ENCODE measurements at places on chromosomes 2 and 18.

- DNase-seq, result no peak
Observed at GRCh38 chr2:176612036-176612435, 342.8 kb downstream of the MTX2 start.

DNA sequence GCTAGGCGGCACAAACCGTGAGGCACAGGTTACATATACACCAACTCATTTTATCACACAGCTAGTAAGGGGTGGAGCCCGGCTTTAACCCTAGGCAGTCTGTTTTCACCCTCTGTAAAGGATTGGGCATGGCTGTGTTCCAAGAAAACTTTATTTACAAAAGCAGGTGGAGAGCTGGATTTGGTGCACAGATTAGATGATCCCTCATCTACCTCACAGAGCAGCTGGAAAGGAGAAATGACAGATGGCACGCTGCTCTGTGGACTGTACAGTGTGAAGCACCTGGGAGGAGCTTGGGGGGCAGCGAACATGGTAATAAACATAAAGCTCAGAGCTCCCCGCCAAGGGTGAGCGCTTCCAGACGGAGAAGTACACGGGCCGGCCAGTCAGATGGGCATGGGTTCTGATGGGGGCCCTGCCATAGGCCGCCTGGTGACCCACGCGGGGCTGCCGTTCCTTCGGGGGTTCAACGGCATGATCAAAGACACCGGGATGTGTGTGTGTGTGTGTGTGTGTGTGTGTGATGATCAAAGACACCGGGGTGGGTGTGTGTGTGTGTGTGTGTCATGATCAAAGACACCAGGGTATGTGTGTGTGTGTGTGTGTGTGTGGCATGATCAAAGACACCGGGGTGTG is 862 bp upstream of the TMEM177 start:
- no peak for DNase-seq

- DNase-seq, result peak; percentile 62
Observed at GRCh38 chr2:20182241-20182931, 42.5 kb downstream of the SDC1 start.

DNA sequence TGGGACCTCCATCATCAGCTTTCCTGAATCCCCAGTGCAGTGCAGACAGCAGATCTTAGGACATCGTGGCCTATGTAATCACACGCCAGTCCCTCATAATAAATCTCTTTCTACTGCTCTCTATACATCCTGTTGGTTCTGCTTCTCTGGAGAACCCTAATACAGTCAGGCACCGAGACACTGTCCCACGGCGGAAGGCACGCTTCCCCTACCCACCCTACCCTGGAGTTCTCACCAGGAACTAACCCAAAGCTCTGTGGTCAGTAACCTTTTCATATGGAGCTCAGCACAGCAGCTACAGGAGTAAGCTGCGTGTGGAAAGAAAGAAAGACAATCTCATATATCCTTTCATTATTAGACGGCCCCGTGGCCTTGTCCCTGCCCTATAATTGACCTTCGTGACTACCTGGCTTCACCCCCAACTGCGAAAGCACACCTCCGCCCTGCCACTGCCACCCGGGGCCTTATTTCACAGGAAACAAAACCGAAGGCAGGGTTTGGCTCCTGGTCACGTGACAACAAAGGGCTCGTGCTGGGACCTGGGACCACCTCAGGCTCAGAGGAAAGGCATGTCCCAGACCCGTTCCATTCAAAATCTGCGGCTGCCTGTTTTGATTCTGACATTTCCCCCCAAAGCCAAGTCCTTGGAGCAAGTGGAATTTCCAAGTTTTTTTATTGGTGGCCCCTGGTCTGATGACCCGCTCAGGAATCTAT is 99.7 kb upstream of the ODC1 start:
- DNase-seq, result no peak

DNA sequence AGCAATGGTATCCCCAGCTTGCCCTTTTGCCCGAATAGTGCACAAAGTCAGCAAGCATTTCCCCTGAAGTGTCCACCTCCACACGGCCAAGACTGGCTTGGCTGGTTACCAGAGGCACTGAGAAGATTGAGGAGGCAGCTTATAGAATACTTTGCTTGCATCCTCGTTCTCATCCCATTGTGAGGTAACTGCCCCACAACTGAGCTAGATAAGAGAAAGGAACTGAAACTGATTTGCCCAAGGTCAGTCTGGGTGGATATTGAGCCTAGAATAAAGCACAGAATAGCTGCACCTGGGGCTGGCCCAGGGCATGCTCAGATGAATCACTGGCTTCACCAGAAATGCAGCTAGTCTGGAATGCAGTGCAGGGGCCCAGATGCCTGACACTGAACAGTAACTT is 32.7 kb upstream of the MAP4K3 start:
- DNase-seq, result no peak

GRCh38 chr2:207970826-207971180 is 54.5 kb downstream of the PLEKHM3 start:
- DNase-seq, result no peak

GRCh38 chr2:134146620-134147019 is 107.3 kb upstream of the MGAT5 start:
- DNase-seq, result no peak

DNA sequence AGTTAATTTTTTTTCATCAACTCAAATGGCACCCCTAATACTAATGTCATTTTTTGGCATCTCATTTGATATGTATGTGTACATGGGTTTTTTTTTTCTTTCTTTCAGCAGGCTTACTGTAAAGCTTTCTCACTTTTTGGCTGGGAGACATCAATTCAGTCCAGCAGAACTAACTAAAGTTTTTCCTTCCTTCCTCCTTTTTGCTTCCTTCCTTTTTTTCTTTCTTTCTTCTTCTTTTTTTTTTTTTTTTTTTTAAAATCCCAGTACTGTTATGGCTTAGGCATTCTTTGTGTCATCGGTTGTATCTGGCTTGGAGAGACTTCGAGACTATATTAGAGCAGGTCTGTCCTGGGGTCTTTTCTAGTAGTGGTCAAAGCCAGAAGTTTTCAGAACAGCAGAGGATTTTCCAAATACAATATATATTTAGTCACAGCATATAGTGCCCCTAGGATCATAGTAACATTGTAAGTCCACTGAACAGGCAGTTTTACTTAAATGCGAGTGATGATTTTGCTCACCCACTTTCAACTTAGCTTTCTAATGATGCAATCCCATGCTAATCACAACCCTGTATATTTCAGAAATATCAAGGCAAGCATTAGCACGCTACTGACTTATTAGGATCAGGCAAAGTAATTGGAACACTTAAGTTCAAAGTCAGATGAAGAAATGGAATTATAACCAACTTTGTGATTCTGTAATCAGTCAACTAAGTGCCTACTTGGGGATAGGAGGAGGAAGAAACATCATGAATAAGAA is 4.0 kb downstream of the KLHL29 start:
- DNase-seq, result no peak

GRCh38 chr2:19116918-19117317 is 241.5 kb downstream of the OSR1 start:
- no peak for DNase-seq

DNA sequence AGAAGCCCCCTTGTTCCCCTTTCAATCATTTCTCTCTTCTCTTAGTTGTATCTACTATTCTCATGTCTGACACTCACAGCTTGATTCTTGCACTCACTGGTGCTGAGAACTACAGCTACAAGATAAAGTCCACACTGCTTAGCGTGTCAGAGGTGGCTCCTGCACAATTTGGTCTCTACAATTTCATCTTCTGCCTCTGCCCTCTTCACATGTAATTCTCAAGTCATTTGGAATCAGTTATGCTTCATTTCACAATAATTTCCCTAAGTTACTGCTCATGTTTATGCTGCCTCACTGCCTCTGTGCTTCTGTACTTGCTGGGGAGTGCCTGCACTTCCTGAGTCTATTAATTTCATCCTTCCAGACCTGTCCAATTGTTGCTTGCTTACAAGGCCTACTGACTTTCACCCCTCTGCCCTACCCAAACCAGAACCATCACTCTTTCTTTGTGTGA is 11.6 kb upstream of the NAB1 start:
- no peak for DNase-seq

DNA sequence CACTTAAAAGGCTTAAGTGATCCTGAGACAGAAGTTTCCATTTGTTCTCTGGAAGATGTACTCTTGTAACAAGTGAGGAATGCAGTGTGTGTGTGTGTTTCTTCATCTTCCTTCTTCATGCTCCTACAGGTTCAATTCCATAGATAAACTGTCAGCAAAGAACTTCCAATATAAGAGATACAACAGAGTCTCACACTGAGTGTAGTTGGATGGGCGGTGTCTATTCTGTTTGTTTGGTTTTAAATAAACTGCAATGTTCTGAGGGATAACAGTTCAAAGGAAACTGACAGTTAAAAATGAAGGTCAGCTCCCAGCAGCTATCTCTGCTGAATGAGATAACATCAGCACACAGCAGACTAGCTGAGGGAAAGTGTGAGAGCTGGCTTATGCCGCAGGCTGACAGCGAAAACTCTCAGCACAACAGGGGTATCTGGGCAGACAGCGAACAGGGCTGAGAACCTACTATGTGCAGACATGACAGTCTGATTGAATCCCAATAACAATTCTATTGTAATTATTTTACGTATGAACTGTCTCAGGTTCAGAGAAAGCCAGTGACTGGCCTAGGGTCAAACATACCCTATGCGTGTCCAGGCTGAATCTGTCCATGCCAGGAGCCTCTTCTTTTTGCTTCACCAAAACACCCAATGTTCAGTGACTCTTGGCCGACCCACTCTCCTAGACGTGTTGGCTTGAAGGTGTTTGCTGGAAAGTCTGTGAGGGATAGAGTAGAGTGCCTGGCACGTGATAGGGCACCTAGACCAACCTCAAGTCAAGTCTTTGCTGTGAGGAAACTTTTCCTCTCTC is 201.9 kb upstream of the TRIB2 start:
- no peak for DNase-seq

DNA sequence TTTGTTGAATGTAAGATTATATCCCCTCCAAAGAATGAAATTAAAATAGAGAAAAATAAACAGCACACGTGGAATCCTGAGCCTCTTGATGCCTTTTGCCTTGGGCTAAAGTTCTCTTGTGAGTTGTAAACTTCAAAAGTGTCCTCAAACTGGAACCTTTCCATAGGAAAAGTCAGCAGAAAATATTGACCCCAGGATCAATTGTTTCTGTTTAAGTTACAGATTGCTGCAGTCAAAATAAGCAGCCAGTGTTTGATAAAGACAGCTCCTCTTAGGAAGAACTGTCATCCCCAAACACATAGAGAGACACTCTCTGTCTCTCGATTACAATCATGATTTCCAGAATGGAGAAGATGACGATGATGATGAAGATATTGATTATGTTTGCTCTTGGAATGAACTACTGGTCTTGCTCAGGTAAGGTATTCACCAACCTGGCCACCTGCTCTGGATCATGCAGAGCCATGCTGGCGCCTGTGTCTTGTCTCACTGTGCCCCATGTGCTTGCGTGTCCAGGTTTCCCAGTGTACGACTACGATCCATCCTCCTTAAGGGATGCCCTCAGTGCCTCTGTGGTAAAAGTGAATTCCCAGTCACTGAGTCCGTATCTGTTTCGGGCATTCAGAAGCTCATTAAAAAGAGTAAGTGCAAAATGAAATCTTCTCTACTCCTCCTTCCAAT is at the start of gene SPP2:
Gene SPP2 (plus strand): TSS at position 248 of the 681 bp plus-strand sequence. CDS start 85 bp downstream, at position 333.
- DNase-seq, result no peak

GRCh38 chr18:69365658-69366057 is 35.0 kb upstream of the DOK6 start:
- no peak for DNase-seq

GRCh38 chr2:137951586-137951985 is 12.7 kb upstream of the HNMT start:
- DNase-seq, result no peak

DNA sequence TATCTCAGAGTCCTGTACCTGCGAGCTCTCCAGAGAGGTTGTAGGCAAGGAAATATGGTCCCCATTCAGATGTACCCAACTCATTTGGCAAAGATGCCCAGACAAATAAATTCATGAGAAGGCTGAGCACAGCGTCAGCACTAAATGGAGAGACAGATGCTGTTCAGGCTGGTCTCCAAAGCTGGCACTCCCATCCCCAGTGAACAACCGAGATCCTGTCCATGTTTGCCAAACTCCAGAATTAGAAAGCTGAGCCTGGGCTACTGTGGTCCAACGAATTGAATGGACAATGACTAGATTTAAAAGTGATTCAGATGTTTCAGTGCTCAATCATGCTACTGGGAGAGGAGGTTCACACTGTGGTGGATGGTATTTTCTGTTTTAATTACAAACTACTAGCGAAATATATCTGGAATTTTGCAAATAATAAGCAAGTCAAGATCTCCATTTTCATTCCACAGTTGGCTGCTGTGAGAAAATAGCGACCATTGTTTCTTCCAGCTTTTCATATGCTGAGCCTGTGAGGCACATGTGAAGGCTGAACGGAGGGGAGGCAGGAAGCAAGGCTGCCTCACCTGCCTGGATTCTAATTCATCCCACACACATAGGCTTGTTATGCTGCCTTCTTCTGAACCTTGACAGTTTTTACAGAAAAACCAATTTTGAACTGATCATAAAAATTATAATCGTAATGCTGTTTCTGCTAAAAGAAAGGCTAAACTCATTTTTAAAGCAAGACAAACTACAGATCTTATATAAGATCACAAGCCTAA is 22.6 kb upstream of the DAPL1 start:
- DNase-seq, result peak; percentile 63

- DNase-seq, result no peak
Observed at GRCh38 chr2:7356909-7357584, 439.8 kb downstream of the RNF144A start.

GRCh38 chr18:9858642-9859041 is 27.1 kb upstream of the TXNDC2 start:
- DNase-seq, result no peak

GRCh38 chr18:22347606-22348511 is 69.9 kb downstream of the CTAGE1 start:
- no peak for DNase-seq

Data from posterior cingulate gyrus (tissue), 11 donors.